CD8-positive, alpha-beta T cell (primary cell): ENCODE measurements at places on chromosomes 7 and 10. TPM values are rescaled to one million over a fixed set of nuclear protein-coding genes. Genes with fewer than 3 reads are reported as not detected.

GRCh38 chr7:13496976-13497375, 492.5 kb downstream of the ETV1 start:
- no peak for DNase-seq

DNA sequence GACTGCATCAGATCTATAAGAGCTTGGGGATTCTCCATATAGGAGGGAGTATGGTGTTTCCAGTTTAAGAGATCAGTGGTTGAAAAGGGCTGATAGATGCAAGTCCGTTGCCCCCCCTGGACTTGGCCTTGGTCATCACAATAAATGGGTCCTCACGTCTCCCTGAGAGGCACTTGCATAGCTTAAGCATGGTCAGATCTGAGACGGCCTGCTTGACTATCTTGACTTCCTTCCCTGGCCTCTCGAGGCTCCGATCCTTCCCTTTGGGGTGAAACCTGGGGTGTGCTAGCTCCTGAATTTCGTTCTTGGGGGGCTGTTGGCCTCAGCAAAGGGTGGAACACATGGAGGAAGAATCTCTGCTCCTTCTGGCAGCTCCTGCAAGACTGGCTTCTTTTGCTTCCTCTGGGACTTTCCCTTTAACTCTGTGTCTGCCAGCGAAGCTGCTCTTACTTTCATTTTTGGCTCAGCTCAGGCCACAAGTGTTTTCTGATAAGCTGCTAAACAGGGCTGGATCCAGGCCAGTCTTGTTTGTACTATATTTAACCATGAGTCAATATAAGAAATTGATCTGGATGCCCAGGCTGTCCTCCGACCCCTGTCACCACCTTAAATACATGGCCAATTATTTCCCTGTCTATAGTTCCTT, 11.2 kb upstream of the ZNF485 start:
- no peak for DNase-seq

- DNase-seq = no peak
Measured at GRCh38 chr10:109996225-109996624, 11.6 kb upstream of the ADD3 start.

DNA sequence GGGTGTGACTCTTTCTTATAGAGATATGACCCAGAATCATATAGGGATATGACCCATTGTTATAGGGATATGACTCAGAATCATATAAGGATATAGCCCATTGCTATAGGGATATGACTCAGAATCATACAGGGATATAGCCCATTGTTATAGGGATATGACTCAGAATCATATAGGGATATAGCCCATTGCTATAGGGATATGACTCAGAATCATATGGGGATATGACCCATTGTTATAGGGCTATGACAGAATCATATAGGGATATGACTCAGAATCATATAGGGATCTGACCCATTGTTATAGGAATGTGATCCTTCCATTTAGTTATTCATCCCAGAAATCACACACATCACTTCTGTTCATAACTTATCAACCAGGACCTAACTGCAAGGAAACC, 312.2 kb upstream of the ADARB2 start:
- no peak for DNase-seq

GRCh38 chr7:98217623-98218582, 6.7 kb downstream of the BHLHA15 start:
- DNase-seq = no peak

DNA sequence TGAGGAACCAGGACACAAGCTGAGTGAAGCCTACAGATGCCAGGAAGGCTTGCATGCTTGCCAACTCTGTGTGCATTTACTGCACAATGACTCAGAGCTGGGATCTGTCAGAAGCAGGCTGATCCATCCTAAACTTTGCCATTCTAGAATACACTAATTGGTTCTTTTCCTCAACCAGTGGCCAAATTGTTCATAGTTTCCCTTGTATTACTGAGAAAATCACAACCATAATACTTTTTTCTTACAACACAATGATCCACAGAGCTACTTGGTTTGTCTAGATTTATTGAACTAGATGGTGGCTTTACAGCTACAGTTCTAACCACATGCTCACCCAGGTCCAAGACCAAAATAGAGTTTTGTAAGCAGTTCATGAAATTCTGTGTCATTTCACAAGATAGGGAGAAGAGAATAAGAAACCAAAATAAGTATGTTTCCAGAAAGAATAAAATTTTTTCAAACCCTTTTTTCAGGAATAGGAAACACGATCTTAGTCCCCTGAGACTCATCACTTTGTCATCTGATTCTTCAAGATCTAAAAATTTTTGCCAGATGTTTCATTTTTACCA, 21.0 kb upstream of the LRRC17 start:
- no peak for DNase-seq

DNA sequence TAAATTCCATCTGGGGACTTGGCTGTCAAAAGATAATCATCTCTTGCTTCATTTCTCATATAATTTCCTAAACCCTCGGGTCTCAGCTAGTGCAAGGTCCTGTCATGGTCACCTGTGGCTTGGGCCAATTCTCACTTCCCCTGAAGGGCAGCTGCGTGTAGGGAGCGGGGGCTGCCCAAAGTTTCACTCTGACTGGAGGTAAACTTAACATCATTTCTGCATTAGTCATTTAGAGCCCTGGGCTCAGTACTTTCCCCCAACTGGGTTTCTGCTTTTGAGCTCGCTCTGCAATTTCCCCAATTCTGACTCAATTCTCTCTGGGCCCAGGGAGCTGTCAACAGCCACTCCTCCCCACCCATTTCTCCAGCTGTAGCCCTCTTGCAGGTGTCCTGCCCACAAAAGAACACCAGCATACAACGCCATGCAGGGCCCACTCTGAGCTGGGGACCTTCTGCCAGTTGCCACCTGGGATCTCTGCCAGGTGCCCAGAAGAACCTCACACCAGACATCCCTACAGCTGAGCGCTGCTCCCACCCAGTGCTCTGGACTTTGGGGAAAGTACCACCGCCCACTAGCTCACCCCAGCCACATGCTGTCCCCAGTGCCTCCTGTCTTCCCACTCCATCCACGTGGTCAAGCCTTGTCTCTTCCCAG, 37.9 kb downstream of the VOPP1 start:
- peak; percentile 58 for DNase-seq

DNA sequence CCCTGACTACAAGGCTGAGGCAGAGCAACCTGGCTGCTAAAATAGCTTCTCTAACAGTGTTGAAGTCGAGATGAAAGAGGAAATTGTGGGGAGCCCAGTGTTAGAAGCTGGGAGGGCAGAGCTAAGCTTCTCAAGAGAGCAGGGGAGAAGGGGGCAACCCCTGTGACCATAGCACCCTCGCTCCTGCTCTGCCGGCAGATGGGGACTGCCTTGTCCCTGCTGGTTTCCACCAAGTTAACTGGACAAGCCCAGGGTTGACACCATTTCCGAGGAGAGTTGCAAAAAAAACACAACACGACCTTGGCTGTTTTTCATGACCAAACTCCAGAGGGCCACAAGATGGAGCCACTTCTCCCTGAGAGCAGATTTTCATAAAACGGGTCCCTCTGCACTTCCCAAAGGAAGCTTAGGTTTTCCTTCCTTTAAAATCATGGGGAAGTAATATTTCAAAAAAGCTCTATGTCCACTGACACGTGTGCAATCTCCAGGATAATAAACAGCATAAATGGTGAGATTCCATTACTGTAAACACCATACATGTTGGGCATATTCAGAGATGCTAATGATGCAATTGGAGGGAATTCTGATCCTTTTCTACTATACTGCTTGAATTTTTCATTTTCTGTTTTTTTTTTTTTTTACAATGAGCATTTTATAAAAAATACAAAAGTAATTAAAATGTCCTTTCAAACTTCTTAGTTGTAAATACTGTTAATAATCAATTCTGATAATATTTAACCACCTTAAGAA, 140.4 kb downstream of the PIP4K2A start:
- peak; percentile 60 for DNase-seq

The MRPS33 gene
- total RNA-seq = 19.9 TPM

The ADIRF gene
- total RNA-seq = not detected
